ENCODE measurements at places on chromosomes 11 and 22. TPM values are rescaled to one million over a fixed set of nuclear protein-coding genes. Genes with fewer than 3 reads are reported as not detected.

SHISAL1 gene
- total RNA-seq, result 1.6 TPM

CNTN5 gene
- not detected for total RNA-seq

GRCh38 chr11:17822401-17822781 is 87.8 kb downstream of the KCNC1 start:
- no peak for DNase-seq

- peak; percentile 57 for DNase-seq
Observed at GRCh38 chr11:118572981-118573550, 857 bp downstream of the ARCN1 start.

DNA sequence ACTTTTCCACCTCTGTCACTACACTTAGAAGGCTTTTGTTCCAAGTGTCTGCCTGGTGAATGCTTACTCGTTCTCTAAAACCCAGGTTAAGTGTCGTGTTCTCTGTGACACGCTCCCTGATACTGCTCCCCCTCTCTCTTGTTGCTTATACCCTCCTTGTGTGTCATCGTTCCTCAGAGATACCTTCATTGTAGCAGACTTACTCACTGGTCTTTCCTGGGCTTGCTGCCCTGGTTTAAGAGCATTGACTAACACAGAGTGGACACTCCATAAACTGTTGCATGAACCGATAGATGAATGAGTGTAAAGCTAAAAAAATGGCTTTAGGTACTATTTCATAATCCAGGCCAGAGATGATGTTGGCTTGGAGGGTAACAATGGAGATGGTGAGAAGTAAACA is 171.3 kb downstream of the GRIK4 start:
- DNase-seq, result no peak

- DNase-seq, result no peak
Observed at GRCh38 chr11:45563171-45563570, 102.3 kb downstream of the CHST1 start.

DNA sequence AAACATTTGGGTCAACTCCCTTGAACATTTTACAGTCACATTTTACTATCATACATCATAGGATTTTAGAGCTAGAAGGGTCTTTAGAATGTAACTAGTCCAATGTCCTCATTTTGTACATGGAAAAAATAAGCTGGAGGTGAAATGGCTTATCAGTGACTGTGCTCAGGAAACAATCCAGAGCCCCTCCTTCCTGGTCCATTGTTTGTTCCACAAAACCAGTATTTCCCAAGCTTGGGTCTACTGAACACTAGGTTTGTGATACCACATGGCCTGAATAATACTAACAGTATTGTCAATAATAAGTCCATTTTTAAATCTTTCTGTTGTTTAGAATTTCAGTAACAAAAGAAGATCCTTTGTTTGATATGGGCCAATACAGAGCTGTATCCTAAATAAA is 27.1 kb downstream of the PDGFD start:
- no peak for DNase-seq

GRCh38 chr11:111762981-111763643 is 3.1 kb downstream of the PPP2R1B start:
- peak; percentile 23 for DNase-seq
